ENCODE measurements at places on chromosomes 3 and 15. TPM values are rescaled to one million over a fixed set of nuclear protein-coding genes. Genes with fewer than 3 reads are reported as not detected.

- no peak for ATAC-seq
These were observed 116.9 kb downstream of the PLOD2 start for GRCh38 chr3:146044046-146044445.

- no peak for ATAC-seq
These were observed 17.8 kb downstream of the PDCD10 start for GRCh38 chr3:167716920-167717319.

Gene ARID3B
- 8.4 TPM for total RNA-seq

Gene DPH6
- total RNA-seq: 5.4 TPM

DNA sequence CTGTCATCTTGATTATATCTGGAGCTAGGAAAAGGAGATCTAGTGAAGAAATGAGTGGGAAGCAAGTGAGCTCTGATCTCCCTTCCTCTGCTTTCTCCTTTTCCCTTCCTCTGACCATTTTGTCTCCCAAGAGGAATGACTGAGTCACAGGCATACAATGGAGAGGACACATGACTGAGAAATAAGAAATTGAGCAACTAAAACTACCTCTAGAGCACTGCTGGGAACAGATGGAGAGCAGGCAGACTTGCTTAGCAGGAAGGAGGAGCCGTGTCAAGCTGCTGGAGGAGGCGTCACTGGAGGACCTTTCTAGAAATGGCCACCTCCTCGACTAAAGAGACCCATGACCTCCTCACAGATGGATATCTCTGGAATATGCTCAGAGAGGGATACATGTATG, 66.9 kb upstream of the MYO5C start:
- peak; percentile 57 for ATAC-seq

- ATAC-seq: peak; percentile 31
These were observed 148.8 kb upstream of the TRIM42 start for GRCh38 chr3:140529096-140529495.

GRCh38 chr3:172776049-172776717, 25.7 kb downstream of the ECT2 start:
- no peak for ATAC-seq

Gene SLC6A11
- not detected for total RNA-seq

GRCh38 chr3:197736010-197736490, 654 bp downstream of the RUBCN start:
- ATAC-seq: peak; percentile 1

DNA sequence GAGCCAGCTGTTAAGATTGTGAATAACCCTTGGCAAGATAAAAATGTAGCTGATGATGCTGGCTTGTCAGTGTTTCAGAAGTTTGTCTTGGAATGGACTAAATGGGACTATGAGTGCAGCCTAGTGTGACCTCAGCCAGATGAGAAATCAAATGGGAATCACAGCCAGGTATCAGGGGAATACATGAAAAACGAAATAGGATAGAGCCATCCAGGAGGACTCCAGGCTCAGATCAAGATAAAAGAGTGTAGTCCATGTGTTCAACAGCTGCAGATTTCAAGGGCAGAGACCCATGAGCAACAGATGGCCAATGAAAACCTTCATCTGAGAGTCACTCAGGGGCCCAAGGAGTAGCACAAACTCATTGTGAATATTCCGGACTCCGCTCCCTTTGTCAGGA, 1080.9 kb upstream of the CADM2 start:
- no peak for ATAC-seq

- no peak for ATAC-seq
These were observed 2.2 kb downstream of the ABCC5 start for GRCh38 chr3:184015381-184016019.

Gene C3orf38
- 15.6 TPM for total RNA-seq

DNA sequence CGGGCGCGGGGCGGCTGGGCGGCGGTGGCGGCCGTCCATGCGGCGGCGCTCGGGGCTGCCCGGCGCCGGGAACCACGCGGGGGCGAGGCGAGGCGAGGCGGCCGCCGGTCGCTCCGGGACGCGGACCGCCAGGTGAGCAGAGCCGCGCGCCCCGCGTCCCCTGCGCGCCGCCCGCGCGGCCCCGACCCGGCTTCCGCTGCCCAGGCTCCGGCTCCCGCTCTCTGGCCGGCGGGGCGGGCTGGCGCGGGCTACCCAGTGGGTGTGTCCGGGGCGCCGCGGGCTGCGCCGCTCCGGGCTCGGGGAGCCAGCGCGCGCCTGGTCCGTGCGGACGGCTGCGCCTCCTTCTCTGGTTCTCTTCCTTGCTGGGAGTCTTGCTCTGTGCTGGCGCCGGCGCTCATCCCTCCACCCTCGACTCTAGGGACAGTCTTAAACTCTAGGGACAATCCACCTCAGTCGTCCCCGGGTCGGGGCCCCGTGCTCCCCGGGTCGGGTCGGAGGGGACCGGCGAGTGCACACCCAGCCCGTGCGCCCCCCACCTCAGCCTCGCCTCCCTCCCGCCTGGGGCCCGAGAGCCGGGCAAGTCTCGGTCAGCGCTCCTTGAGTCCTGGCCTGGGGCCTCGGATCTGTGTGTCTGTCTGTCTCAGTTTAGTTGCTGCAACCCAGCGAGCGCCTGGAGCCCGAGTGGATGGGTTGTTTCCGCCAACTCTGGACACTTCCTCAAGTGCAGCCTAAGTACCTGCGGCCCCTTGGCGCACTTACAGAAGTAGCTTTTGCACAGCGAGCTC, 488 bp downstream of the THSD4 start:
- ATAC-seq: peak; percentile 79

- no peak for ATAC-seq
These were observed 109.2 kb downstream of the TMEM266 start for GRCh38 chr15:76169018-76169417.

Gene LTK
- not detected for total RNA-seq

Gene CLEC3B
- total RNA-seq: 20.4 TPM

- no peak for ATAC-seq
These were observed 629.6 kb downstream of the PYDC2 start for GRCh38 chr3:192090586-192090985.

GRCh38 chr3:73143821-73144237, 82.4 kb downstream of the EBLN2 start:
- ATAC-seq: no peak

GRCh38 chr15:26866298-26867199, at the start of gene GABRA5:
TSS of gene GABRA5 (plus strand) at chr15:26867062. CDS start at chr15:26869249, 2,187 bp downstream.
- ATAC-seq: peak; percentile 86

Gene PRKCI
- 48.4 TPM for total RNA-seq

DNA sequence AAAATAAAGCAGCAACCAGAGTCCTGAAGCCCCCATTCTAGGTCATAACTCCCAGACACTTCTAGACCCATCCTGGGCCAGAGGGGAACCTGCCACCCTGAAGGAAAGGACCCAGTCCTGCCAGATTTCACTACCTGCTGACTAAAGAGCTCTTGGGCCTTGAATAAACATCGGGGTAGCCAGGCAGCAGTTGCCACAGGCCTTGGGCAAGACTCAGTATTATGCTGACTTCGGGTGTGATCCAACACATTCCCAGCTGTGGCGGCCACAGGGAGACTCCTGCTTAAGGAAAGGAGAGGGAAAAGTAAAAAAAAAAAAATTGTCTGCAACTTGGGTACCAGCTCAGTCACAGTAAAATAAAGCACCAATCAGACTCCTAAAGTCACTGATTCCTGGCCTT, 23.8 kb downstream of the NEDD4 start:
- ATAC-seq: no peak

- ATAC-seq: no peak
These were observed 995.9 kb upstream of the CFAP20DC start for GRCh38 chr3:60045686-60046085.

DNA sequence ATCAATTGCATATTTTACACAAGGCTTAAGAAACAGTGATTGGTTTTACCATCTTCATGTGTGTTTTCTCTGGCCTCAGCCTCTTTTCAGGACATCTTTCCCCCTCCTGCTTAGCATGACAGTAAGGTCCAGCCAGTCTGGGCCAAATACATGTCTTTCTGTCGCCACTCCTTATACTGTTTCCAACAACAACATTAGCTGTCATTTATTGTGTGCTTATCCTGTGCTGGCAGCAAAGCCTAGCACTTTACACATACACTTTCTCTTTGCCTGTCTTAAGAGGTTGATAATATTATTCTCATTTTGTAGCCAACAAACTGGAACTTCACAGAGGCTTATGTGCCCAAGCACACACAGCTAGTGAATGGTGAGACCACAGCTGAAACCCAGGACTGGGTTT, 37.8 kb downstream of the B3GALNT1 start:
- no peak for ATAC-seq

DNA sequence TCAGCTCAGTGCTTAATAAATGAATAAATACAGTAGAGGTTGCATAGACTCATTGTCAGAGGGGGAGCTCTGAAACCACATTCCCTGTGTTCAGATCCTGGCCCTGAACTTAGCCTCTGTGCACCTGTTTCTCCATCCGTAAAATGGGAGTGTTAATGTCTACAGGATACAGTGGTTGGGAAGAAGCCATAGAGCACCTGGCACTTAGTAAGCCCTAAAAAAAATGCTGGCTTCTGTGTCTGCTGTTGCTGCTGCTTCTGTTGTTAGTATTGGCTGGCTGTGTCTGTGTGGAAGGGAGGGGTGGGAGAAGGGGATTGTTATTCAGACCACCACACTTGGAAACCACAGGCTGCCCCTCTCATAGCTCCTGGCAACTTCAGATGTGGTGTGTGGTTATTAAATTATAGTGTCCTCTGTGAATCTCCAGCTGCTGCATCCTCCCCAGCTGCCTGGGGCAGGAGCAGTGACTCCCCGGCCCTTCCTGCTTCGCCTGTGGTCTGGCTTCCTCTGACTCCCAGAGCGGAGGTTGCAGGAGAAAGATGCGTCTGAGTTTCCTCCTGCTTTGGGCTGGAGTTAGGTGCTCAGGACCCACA, 31.0 kb downstream of the FGD5 start:
- ATAC-seq: no peak

GRCh38 chr3:72256716-72257115, 471.8 kb upstream of the PROK2 start:
- no peak for ATAC-seq

- ATAC-seq: peak; percentile 34
These were observed 76.5 kb downstream of the MYO1E start for GRCh38 chr15:59296181-59296617.

- no peak for ATAC-seq
These were observed 733.7 kb downstream of the ZNF385D start for GRCh38 chr3:21017115-21017852.

- no peak for ATAC-seq
These were observed 31.4 kb upstream of the ITPKA start for GRCh38 chr15:41462084-41462795.

DNA sequence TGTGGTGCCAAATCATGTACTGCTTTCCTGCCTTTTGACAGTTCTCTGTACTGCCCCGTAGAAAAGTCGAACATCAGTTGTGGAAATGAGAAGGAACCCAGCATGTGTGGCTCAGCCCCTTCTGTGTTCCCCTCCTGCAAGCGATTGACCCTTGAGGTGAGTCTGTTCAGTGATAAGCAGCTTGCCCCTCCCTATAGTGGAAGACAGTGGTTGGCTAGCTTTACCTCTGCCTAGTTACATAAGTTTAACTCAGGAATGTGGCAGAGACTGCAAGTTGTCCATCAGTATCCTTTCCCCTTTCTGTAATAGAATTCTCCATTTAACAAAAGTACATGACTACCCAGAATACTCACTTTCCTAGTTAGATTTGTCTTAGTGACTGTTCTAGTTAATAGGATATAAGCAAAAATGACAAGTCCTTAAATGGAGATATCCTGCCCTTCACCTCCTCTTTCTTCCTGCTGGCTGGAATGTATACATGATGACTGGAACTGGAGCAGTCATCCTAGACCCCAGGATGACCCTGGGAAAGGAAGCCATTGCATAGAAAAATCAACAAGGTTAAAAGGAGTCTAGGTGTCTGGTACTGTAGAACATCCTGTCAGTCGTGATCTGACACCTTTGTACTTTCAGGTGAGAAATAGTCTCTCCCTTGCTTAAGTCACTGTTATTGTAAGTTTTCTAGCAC, 10.6 kb downstream of the SETMAR start:
- no peak for ATAC-seq

Gene HDAC11
- total RNA-seq: 37.1 TPM

DNA sequence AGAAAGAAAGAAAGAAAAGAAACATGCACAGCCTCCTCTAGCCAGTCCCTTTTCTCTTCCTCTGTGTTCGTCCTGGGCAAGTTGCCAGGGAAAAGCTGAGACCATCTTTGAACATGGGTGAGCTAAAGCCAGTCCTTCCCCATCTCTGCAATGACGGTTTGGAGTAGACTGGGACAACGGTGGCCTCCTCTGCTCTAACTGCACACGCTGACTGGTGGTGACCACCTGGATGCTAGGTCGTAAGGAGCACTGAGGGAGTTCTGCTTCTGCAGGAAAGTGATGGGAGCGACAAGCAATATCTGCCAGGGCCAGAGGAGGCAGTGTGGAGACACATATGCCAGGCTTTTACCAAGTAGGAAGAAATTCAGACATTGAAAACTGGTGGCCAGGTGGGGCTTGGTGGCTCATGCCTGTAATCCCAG, 111.7 kb downstream of the NUP210 start:
- ATAC-seq: no peak

- ATAC-seq: no peak
These were observed 7.6 kb downstream of the XXYLT1 start for GRCh38 chr3:195263193-195263924.

Gene CYP1A1
- 0.47 TPM for total RNA-seq

GRCh38 chr15:74431645-74432044, 2.1 kb downstream of the SEMA7A start:
- no peak for ATAC-seq

- ATAC-seq: peak; percentile 6
These were observed 4.3 kb upstream of the LSMEM2 start for GRCh38 chr3:50274371-50275104.

DNA sequence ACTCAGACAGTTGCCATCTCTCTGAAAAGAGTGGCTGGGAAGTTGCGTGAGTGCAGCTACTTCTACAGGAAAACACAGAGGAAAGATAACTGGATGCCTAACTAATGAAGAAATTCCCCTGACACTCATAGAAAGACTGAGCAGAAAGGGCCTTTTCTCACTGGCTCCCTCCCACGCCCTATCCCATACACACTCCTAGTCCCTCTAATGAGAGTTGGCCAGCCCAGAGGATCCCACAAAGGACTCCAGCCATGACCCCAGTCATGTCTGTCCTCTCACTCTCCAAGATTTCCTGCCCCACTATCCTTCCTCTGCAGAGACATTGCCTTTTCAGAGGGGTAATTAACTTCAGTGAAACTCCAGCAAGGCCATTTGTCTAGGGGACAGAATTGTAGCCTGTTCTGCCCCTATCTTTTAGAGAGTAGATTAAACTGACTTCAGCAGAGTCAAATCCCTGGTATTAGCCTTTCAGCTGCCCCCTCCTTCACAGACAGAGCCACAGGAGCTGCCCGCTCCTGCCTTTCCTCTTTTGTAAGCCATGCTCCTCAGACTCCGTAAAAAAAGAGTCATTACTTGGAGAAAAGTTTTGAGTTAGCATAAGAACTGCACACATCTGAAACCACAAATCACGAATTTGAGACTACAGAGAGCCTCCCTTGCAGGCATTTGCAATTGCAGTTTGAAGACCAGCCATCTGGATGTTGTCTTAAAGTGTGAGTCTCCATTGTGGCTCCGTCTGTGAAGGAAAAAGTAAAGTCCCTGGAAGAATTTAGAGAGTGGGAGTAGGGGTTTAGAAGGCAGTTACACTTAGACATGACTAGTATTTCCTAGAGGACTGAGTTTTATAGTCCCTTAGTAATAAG, 129.1 kb upstream of the SEMA6D start:
- no peak for ATAC-seq

GRCh38 chr3:185280572-185281365, 26.9 kb upstream of the EHHADH start:
- no peak for ATAC-seq

GRCh38 chr15:69074001-69074842, 59.7 kb downstream of the NOX5 start:
- peak; percentile 51 for ATAC-seq

All from gastroesophageal sphincter (tissue), 4 donors.